ENCODE measurements at places on chromosomes 1 and 21.

- DNase-seq: no peak
Observed at GRCh38 chr1:110200666-110201065, 9.4 kb upstream of the KCNC4 start.

- DNase-seq: no peak
Observed at GRCh38 chr1:21613072-21613867, 55.9 kb downstream of the RAP1GAP start.

GRCh38 chr1:65265651-65266351 lies 43.5 kb upstream of the DNAJC6 start:
- DNase-seq: peak; percentile 58

DNA sequence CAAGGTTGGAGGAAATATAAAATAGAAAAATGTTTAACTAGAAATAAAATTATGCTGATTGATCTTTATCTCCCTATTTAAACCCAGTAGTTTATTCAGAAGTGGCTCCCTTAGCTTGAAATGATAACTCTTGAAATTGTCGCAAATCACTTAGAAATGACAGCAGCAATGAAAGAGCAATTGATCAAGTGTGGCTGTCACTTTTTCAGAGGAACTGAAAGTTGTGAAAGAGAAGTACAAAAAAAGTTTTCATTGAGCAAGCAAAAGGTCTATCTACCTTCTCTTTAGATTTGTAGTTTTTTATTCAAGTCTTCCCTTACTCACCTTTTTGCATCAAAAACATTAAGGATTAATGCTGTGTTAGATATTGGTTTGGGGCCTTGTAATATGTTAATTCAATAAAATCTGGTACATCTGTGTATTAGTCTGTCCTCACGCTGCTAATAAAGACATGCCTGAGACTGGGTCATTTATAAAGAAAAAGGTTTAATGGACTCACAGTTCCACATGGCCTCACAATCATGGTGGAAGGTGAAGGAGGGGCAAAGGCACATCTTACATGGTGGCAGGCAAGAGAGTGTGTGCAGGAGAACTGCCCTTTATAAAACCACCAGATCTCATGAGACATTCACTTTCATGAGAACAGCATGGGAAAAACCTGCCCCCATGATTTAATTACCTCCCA lies 48.3 kb downstream of the LRRC8C start:
- DNase-seq: no peak

GRCh38 chr1:86303041-86303690 lies 93.0 kb downstream of the ODF2L start:
- no peak for DNase-seq

GRCh38 chr1:168410464-168410863 lies 129.8 kb downstream of the TBX19 start:
- DNase-seq: no peak

- DNase-seq: no peak
Observed at GRCh38 chr1:68815632-68816031, 318.8 kb upstream of the DEPDC1 start.

DNA sequence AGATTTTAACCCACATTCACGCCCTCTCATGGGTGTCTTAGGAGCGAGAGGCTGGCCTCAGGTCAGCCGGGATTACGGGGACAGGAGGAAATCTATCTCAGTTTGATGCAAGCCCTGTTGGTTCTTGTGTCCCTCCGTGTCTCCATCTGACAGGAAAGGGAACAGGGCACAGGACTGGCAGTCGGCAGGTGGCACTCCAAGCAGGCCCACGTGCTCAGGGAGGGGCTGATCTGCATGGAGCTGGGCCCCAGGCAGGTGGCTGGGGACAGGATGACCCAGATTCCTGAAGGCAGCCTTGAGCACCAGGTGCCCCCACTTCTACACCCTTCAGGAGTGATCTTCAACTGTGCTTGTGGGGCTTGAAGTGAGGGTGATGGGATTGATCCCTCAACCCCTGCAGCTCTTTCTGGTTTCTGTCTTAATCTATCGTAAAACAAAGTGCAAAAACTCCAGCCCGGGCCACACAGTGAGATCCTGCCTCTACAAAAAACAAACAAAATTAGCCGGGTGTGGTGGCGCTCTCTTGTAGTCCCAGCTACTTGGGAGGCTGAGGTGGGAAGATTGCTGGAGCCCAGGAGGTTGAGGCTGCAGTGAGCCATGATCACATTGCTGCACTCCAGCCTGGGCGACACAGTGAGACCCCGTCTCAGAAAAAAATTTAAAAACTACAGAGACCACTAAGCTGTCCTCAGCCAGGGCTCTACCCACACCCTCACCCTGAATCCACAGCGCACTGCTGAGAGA lies 8.3 kb downstream of the PLEKHG5 start:
- no peak for DNase-seq

DNA sequence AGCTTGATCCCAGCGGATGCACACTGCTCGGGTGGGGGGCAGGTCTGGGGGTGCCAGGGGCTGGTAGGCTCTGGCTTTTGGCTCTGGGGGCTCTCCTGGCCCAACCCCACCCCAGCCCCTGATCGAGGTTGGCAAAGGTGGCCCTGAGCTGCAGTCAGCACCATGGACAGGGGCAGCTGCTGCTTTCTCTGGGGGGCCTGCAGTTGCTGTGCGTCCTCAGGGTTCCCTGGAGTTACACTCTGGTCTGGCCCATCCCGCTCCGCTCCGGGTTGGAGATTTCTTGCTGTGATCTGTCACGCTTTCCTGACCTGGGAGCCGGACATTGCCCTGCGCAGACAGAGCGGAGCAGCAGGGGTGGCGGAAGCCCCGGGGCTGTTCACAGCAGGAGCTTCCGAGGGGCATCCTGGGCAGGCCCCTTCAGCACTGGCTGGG lies 8.0 kb upstream of the PLCH2 start:
- DNase-seq: no peak

DNA sequence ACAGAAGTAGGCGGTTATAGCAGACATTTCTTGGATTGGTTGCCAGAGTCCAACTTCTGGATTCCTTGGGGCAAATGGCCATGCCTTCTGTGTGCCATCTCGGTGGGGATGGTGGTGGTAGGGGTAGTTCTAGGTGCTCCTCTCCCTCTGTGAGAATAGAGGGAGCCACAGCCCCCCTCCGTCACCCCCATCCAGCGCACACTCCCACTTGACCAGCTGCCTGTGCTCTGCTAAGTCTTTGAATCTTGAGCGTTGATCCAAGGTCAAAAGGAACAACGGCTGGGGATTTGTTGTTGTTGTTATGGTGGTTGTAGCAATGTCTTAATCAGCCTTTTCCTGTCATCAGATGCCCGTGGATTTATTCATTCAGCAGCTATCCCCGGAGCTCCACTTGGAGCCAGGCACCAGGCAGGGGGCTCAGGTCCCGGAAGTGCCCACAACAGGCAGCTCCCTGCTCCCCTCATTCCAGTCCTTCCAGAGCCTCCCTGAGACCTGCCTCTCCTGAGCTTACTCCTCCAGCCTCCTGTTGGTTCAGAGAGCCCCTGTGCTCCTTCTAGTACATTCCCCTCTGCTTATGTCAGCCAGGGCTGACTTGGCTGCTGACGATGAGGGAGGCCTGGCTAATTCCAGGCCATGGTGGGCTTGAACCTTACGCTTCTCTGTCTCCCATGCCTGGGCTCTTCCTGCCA lies 146.6 kb upstream of the WNT4 start:
- DNase-seq: no peak

GRCh38 chr1:183473217-183473536 lies 878 bp downstream of the SMG7 start:
- no peak for DNase-seq

DNA sequence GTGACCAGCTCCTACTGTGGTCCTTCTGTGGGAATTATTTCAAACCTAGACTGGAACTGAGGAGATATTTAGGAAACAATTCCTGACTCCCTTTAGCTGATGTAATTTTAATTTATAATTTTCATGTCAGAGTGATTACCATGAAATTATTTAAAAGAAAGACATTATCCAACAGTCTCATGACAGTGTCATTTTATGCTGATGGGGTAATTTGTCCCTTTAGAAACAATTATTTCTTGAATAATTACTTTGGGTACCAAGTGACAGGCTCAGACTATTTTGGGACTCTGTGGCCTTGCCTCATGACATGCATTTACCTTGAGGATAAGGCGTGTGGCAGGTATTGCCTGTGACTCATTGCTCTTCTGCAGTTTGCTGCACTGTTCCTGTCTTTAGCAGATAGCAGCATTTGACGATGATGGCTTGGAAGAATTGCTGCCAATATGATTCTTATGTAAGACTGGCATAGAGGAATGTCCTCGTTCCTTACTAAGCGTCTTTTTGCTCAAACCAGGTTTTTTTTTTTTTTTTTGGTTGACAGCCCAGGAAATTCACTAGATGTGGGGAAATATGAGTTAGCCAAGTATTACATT lies 206.0 kb upstream of the HMCN1 start:
- DNase-seq: no peak

DNA sequence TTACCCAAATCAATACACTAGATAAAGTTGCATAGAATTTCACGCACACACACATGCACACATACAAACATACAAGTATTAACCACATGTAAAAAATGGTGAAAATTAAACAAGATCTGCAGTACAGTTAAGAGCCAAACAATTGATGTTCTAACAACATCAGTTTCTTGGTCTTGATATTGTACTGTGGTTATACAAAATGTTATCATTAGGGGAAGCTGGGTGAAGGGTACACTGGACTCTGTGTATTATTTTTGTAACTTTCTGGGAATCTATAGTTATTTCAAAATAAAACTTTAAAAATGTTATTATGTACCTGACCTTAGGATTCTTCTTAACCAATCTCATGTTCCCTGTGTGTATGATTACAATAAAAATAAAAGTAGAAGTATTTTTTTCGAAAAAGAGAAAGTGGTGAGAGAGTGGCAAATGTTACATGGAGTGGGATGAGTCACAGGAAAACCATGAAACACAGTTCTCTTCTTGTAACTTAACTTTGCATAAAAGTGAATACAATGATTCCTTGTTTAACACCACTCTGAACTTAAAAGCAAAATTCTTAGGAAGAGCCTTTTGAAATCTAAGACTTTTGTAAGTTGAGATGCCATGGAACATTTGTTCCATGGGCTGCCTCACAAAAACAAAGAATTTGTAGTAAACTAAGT lies 101.6 kb upstream of the RUNX1 start:
- no peak for DNase-seq

DNA sequence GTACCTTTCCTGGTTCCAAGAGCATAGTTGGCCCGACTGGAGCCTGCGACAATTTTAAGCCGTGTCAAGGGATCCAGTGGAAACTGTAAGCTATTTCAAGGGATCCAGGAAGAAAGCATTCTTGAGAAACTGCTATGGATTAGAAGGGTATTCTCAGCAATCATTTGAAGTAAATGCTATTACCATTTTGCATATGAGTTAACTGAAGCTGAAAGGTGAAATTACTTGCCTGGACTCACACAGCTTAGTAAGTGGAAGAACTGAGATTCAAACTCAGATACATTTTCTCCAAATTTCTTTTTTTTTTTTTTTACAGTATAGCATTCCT lies 589 bp downstream of the ZNF684 start:
- DNase-seq: no peak

GRCh38 chr1:55234016-55234415 lies 18.9 kb upstream of the USP24 start:
- DNase-seq: no peak

DNA sequence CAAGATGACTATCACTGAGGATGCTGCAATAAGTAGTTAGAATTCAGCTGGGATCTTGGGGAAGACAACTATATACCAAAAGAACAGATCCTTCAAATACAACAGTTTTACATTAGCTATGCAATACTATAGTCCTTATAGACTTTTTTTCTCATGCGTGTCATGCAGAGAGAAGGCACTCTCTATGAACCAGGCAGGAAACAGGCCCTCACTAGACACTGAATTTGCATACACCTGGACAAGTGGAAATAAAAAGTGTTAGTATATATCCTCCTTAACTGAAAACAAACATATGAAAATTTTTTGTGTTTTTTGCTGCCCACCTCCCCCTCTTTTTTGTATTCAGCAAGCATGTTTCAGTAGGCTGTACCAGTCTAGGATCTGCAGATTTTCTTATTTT lies 29.9 kb downstream of the TMCO1 start:
- no peak for DNase-seq

- DNase-seq: no peak
Observed at GRCh38 chr1:186689376-186689775, 9.2 kb upstream of the PTGS2 start.

- DNase-seq: no peak
Observed at GRCh38 chr1:23451441-23451840, 26.9 kb upstream of the TCEA3 start.

DNA sequence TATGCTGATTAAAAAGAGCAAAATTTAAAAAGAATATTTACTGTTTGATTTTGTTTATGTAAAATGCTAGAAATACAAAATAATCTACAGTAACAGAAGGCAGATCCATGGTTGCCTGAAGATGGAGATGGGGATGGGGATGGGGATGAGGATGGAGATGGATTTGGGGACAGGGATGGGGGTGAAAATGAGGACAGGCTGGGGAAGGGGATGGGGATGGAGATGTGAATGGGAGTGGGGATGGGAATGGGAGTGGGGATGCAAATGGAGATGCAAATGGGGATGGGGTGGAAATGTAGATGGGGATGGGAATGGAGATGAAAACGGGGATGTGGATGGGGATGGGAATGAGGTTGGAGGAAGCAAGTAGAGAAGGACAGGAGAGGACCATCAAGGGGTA lies 252.2 kb downstream of the PLPP3 start:
- no peak for DNase-seq

GRCh38 chr1:9624081-9624480 lies 27.4 kb upstream of the PIK3CD start:
- no peak for DNase-seq

DNA sequence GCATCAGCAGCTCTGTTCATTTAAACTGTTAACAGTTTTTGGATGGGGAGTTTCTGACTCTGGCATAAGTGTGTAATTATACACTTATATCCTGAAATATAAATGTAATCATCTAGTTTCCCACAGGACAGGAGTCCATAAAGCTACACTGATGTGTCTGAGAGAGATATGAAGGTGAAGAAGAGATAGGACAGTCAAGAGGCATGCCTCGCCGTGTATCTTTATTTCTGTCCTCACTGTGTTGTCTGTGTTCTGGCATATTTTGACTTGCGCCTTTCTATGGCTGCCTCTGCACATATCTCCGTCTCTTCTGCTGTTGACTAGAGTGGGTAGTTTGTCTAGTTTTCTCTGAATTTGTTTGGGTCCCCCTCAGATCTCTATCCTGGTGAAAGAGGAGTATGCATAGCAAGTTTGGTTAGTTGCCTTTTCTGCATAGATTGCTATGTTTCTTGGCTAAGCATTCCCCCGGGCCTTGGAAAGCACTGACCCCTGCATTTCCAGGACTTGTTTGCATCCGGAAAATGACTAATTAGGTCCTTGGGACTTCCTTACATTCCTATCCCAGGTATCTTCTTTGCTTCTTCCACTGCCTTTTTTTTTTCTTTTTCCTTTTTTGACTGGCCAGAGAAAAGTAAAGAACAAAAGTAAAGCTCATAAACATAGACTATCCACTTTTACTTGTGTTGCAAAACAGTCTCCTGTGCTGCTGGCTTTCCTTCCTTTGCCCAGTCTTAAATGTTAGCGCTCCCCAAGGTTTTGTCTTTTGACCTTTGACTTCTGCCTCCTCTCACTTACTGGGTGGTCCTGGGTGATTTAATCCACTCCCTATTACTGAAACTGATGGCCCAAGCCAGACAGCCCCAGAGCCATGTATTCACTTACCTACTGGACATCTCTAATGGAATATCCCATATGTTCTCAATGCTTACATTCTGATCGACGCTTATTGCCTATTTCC lies 27.6 kb upstream of the CNN3 start:
- DNase-seq: no peak

GRCh38 chr1:21162740-21163464 lies 13.8 kb downstream of the EIF4G3 start:
- DNase-seq: no peak

Measured in left ventricle myocardium inferior (tissue), 1 donor.